Neural progenitor cell (in vitro differentiated cells): ENCODE measurements at places on chromosomes 12 and 14. TPM values are rescaled to one million over a fixed set of nuclear protein-coding genes. Genes with fewer than 3 reads are reported as not detected.

- H3K27ac ChIP-seq: peak overlapping the region; percentile 47
- peaks cover 21% of the 10 kb centered on the region for H3K27me3 ChIP-seq
- no peaks in the 10 kb centered on the region for H3K36me3 ChIP-seq
- H3K4me1 ChIP-seq: peaks cover 18% of the 10 kb centered on the region
These were observed 424 bp downstream of the TEDC1 start for GRCh38 chr14:105491366-105491973.

DNA sequence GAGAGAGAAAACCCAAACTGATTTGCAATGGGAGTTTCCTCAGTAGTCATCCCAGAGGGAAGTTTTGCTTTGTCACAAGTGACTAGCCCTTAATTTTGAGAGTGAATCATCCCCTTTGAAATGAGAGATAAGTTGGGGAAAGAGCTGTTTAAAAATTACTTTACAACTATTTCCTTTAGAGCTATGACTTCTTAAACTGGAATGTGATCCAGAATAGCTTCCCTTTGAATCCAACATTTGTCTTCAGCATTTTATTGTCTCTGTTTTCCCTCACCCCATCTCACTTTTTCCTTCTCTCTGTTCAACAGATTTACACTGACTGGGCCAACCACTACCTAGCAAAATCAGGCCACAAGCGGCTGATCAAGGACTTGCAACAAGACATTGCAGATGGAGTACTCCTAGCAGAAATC, 109.3 kb downstream of the NAV3 start:
- no peaks in the 10 kb centered on the region for H3K36me3 ChIP-seq
- no peaks in the 10 kb centered on the region for H3K4me1 ChIP-seq
- H3K4me3 ChIP-seq: no peak overlapping the region
- H3K27me3 ChIP-seq: no peaks in the 10 kb centered on the region
- DNase-seq: no peak
- H3K27ac ChIP-seq: no peak overlapping the region

DNA sequence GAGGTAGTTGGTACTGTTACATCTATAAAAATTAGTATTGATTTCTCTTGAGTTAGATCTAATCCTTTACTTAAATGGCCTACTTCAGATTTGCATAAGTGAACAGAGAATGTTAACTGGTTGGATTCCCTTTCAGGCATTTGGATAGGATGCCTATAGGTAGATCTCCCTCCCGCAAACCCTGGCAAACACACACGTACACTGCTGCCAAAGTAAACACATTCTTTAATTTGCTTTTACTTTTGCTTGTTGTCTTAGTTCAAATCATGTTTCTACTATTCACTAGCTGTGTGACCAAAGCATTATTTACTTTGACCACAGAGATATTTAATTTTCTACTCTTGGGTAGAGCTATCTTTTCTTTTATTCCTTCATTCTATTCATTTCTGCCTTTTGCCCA, 936.1 kb upstream of the FBXO33 start:
- DNase-seq: no peak
- H3K4me3 ChIP-seq: no peak overlapping the region
- H3K27me3 ChIP-seq: no peaks in the 10 kb centered on the region

DNA sequence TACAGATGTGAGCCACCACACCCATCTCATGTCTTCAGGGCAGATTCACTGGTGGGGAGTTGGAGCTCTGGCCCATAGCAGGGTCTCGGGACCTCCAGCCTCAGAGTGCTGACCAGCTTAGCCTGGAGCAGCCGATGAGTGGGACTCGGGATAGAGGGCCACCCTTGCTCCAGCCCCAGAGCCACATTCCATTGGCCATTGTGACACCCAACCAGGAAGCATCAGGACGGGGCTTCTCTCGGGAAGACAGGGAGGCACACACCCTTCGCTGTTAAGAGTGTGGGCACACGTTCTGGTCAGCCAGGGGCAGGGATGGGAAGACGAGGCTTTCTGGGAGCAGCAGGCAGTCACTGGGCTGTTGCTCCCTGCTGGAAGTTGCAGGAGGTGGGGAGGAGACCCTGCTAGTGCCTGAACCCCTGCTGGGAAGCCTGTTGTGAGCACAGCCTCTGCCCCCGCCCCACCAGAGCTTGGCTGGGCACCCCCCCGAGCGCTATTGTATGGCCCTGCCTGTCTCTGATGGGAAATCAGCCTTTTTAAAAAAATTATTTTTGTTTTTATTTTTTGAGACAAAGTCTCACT, 1.6 kb downstream of the ADGRD1 start:
- peaks cover 17% of the 10 kb centered on the region for H3K4me1 ChIP-seq
- DNase-seq: no peak
- H3K27ac ChIP-seq: no peak overlapping the region
- H3K36me3 ChIP-seq: no peaks in the 10 kb centered on the region

GRCh38 chr12:1204581-1205121, 213.6 kb downstream of the ERC1 start:
- H3K27me3 ChIP-seq: no peaks in the 10 kb centered on the region
- no peaks in the 10 kb centered on the region for H3K36me3 ChIP-seq
- H3K4me1 ChIP-seq: peaks cover 15% of the 10 kb centered on the region

DNA sequence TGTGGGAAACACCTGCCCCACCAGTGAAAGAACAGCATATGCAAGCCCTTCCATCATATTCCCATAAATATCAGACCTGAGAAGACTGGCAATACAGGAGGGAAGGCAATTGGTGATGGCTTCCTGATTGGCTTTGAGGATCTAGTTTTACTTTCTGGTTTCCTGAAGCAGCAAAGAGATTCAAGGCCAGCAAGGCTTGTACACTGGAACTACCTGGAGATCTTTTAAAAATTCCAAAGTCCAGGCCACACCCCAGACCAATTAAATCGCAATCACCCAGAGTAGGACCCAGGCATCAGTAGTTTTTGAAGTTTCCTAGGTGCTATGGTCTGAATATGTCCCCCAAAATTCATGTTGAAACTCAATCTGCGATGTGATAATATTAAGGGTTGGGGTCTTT, 2.9 kb upstream of the TEP1 start:
- H3K36me3 ChIP-seq: no peaks in the 10 kb centered on the region
- no peaks in the 10 kb centered on the region for H3K27me3 ChIP-seq
- peaks cover 3% of the 10 kb centered on the region for H3K4me1 ChIP-seq
- no peak overlapping the region for H3K4me3 ChIP-seq
- no peak overlapping the region for H3K27ac ChIP-seq

MYBPC1 gene
- total RNA-seq: not detected in 2 replicates

NDRG2 gene
- 1.3 and 2.0 TPM in 2 replicates for total RNA-seq

GRCh38 chr14:69624136-69624535, 12.7 kb downstream of the SUSD6 start:
- no peaks in the 10 kb centered on the region for H3K36me3 ChIP-seq
- H3K27ac ChIP-seq: no peak overlapping the region
- DNase-seq: no peak

DNA sequence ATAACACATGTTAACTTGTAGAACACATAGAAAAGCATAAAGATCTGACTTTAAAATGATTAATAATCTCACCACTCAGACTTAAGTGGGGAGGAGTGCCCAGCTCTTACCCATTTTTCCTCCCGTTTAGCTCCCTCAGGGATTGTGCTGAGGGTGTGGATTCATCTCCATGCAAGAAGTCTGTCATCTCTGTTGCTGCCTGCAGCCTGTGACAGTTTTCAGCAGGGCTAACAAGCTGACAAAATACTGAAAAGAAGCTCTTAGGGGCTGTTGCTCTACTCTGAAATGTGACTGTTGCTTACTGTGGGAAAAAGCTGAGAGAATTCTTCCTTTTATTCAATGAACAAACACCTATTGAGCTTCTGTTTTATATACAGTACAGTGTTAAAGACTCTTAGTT, 216.2 kb downstream of the CPNE8 start:
- no peak for DNase-seq
- no peaks in the 10 kb centered on the region for H3K27me3 ChIP-seq
- H3K4me3 ChIP-seq: no peak overlapping the region
- no peaks in the 10 kb centered on the region for H3K36me3 ChIP-seq
- H3K27ac ChIP-seq: no peak overlapping the region

GRCh38 chr14:105069522-105069870, 4.3 kb upstream of the GPR132 start:
- H3K36me3 ChIP-seq: no peaks in the 10 kb centered on the region
- H3K4me1 ChIP-seq: peaks cover 18% of the 10 kb centered on the region
- H3K27ac ChIP-seq: no peak overlapping the region
- H3K4me3 ChIP-seq: no peak overlapping the region

- H3K4me3 ChIP-seq: no peak overlapping the region
- H3K27me3 ChIP-seq: no peaks in the 10 kb centered on the region
- H3K27ac ChIP-seq: no peak overlapping the region
- no peaks in the 10 kb centered on the region for H3K36me3 ChIP-seq
These were observed 268.6 kb downstream of the BTG1 start for GRCh38 chr12:91877022-91877421.

GPRC5A gene
- total RNA-seq: not detected in 2 replicates

DNA sequence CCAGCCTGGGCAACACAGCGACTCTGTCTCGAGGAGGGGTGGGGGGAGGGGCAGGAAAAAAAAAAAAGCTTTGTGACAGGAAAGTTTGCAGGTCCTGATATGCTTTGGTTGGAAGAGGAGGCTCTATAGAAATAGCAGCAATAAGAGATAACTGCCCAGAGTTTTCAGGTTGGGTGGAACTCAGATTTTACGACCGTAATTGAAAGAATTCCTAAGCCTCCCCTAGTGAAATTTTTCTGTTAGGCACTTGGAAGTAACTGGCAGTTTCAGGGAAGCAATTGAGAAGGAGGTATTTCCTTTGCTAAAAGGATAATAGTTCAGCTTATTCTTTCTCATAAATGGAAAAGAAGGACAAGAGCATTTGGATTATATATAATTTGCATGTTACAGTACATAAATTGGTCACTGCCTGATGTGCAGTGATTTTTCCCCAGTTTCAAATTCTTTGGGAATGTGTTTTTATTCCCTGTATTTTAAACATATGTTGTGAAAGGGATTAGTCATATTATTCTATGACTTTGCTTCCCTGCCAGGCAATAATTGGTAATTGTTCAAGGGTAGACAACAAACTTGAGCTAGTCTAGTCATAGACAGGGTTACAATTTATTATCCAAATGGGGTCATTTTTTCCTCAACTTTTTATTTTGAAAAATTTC, 452.8 kb downstream of the AEBP2 start:
- H3K27me3 ChIP-seq: no peaks in the 10 kb centered on the region
- H3K36me3 ChIP-seq: no peaks in the 10 kb centered on the region
- H3K4me3 ChIP-seq: no peak overlapping the region

SIX4 gene
- total RNA-seq: 28.8 and 32.9 TPM in 2 replicates

- H3K4me1 ChIP-seq: no peaks in the 10 kb centered on the region
- no peak for DNase-seq
- no peak overlapping the region for H3K27ac ChIP-seq
- no peak overlapping the region for H3K4me3 ChIP-seq
- H3K36me3 ChIP-seq: no peaks in the 10 kb centered on the region
These were observed 1320.9 kb upstream of the FLRT2 start for GRCh38 chr14:84209031-84209430.

GRCh38 chr12:16588812-16589211, 17.1 kb downstream of the LMO3 start:
- H3K27ac ChIP-seq: no peak overlapping the region
- H3K36me3 ChIP-seq: no peaks in the 10 kb centered on the region
- no peak overlapping the region for H3K4me3 ChIP-seq
- no peaks in the 10 kb centered on the region for H3K4me1 ChIP-seq
- H3K27me3 ChIP-seq: no peaks in the 10 kb centered on the region

APOF gene
- not detected in 2 replicates for total RNA-seq

SOX5 gene
- 62.7 and 79.5 TPM in 2 replicates for total RNA-seq

DNA sequence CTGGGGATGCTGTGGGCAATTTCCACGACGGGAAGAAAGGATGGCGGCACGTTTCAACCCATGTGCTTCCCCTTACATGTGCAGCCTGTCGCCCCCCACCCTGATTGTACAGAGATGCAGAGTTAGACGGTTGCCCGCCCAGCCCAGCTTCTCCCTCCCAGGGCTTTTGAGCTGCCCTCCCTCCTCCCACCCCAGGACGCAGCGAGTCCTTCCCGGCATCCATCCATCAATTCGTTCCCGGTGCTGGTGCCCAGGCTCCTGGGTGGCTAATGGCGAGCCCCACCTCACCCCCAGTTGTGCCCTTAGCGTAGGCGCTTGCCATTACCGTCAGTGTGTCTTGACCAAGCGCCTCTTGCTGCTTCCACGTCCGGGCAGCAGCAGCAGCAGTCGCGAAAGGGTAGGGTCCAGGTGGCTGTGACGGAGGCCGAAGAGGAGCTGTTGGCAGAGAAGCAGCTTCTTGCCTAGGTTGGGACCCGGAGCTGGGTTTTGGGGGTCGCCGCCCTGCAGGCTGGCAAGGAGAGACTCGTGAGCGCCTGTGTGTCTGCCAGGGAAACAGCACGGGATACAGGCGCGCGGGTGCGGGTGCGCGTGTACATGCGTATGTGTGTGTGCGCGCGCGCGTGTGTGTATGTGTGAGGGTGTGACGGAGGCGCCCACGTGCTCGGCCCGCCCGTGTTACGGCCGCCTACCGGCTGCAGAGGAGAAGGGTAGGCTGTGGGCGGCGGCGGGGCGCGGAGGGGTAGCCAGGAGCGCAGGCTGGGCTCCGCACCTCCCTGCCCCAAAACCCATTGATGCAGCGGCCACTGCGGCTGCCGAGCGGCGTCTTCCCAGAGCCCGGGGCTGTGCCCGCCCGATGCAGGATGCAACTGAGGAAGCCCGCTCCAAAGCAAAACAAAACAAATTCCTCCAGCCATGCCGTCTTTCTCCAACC, at the start of gene SLC6A15:
Gene SLC6A15 (minus strand): TSS at position 602 of the 931 bp plus-strand sequence. CDS start 20,679 bp downstream, outside the sequence.
- no peaks in the 10 kb centered on the region for H3K36me3 ChIP-seq
- H3K4me1 ChIP-seq: peaks cover 6% of the 10 kb centered on the region
- peaks cover 28% of the 10 kb centered on the region for H3K27me3 ChIP-seq
- peak within 1 kb of the TSS; percentile 85 for H3K4me3 ChIP-seq

- no peak overlapping the region for H3K27ac ChIP-seq
- no peak overlapping the region for H3K4me3 ChIP-seq
- H3K4me1 ChIP-seq: no peaks in the 10 kb centered on the region
- no peak for DNase-seq
- H3K27me3 ChIP-seq: no peaks in the 10 kb centered on the region
- H3K36me3 ChIP-seq: peaks cover 14% of the 10 kb centered on the region
These were observed 20.9 kb downstream of the PUS7L start for GRCh38 chr12:43737646-43738045.

DNA sequence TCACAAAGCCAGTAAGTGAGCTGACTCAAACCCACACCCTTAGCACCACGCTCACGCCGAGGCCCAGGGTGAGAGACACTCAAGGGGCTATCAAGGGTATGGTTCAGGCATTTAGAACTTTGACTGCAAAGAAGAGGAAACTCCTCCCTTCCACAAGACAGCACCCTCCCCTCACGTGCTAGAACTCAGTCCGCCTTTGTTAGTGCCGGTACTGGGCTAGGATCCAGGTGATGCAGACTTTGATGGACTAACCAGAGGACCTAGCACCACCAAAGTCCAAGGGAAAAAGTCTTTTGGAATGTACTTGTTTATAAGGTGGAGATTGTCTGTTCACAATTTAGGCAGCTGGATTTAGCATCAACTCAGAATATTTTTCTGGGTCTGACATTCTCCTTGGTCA, 33.7 kb downstream of the VWF start:
- H3K36me3 ChIP-seq: no peaks in the 10 kb centered on the region
- H3K4me1 ChIP-seq: peaks cover 18% of the 10 kb centered on the region
- H3K4me3 ChIP-seq: no peak overlapping the region
- H3K27ac ChIP-seq: no peak overlapping the region

DNA sequence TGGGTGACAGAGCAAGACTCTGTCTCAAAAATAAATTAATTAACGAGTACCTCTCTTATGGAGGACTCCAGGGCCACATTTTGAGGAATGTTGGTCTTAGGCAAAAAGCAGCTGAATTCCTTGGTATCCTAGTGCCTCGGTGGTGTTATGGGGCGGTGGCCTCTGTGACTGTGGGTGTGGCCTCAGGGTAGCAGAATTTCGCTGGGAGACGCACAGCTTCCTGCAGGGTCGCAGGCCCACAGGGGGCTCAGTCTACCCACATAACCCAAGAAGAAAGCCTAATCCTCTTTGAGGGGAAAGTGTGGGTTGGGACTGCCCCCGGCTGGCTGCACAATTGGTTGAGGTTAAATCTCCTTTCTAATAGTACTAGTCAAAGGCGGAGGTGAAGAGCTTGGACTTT, 11.2 kb upstream of the SERPINA4 start:
- H3K4me1 ChIP-seq: peaks cover 4% of the 10 kb centered on the region
- no peaks in the 10 kb centered on the region for H3K27me3 ChIP-seq
- H3K36me3 ChIP-seq: no peaks in the 10 kb centered on the region
- DNase-seq: peak; percentile 42
- H3K27ac ChIP-seq: no peak overlapping the region
